ENCODE measurements at places on chromosomes 6 and 20. TPM values are rescaled to one million over a fixed set of nuclear protein-coding genes. Genes with fewer than 3 reads are reported as not detected.
A peak's percentile ranks its signal among the peaks of the same experiment; 100 is the strongest.

GRCh38 chr20:58788896-58789544 lies 61.7 kb downstream of the GNAS-AS1 start:
- DNase-seq, result no peak
- H3K27ac ChIP-seq, result no peak overlapping the region
- peaks cover 16% of the 10 kb centered on the region for H3K27me3 ChIP-seq
- H3K36me3 ChIP-seq, result no peaks in the 10 kb centered on the region
- no peak overlapping the region for H3K4me3 ChIP-seq

- H3K36me3 ChIP-seq, result peaks cover 3% of the 10 kb centered on the region
- peaks cover 34% of the 10 kb centered on the region for H3K27me3 ChIP-seq
- no peak overlapping the region for H3K4me3 ChIP-seq
- no peak overlapping the region for H3K27ac ChIP-seq
Observed at GRCh38 chr20:58214310-58214709, 14.1 kb downstream of the ANKRD60 start.

DNA sequence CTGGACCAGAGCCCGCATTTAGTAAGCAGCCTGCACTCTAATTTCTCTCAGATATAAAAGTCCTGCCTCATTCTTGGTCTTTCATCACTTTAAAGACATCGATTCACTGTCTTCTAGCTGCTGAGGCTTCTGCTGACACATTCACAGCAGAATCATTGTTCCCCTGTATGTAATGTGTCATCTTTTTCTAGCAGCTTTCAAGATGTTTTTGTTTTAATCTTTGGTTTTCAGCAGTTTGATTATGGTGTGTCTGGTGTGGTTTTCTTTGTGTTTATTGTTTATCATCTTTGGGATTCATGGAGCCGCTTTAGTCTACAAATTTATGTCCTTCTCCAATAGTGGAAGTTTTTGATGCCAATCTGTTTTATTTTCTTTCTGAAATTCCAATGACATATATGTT lies 157.3 kb upstream of the STMND1 start:
- no peak overlapping the region for H3K4me3 ChIP-seq
- DNase-seq, result no peak
- no peak overlapping the region for H3K27ac ChIP-seq
- H3K36me3 ChIP-seq, result no peaks in the 10 kb centered on the region

GRCh38 chr6:18155864-18156421 lies 721 bp downstream of the KDM1B start:
- peaks cover 8% of the 10 kb centered on the region for H3K36me3 ChIP-seq
- peaks cover 35% of the 10 kb centered on the region for H3K4me1 ChIP-seq
- DNase-seq, result peak; percentile 41
- H3K27me3 ChIP-seq, result no peaks in the 10 kb centered on the region
- peak overlapping the region; percentile 65 for H3K27ac ChIP-seq
- H3K4me3 ChIP-seq, result peak overlapping the region; percentile 99

DNA sequence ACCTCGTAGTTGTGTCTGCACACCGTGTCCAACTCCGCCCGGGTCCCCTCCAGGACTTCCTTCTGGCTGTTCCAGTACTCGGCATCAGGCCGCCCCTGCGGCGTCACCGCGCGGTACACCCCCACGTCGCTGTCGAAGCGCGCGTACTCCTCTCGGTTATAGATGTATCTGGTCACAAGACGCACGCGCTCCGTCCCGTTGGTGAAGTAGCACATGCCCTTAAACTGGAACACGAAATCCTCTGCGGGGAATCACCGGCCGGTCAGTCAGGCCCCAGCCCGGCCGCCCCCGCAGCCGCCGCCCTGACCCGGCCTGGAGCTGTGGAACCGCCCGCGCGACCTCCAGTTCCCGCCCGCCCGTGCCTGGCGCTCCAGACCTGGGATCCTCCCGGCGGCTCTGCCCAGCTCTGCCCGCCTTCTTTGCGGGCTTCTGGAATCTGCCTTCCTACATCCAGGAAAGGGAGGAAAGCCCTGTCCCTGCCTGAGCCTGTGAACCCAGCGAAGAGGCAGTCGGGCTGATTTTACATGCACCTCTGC lies 1.6 kb downstream of the HLA-DQB1 start:
- peaks cover 62% of the 10 kb centered on the region for H3K4me1 ChIP-seq
- peaks cover 8% of the 10 kb centered on the region for H3K27me3 ChIP-seq
- DNase-seq, result peak; percentile 41
- H3K27ac ChIP-seq, result peak overlapping the region; percentile 87

DNA sequence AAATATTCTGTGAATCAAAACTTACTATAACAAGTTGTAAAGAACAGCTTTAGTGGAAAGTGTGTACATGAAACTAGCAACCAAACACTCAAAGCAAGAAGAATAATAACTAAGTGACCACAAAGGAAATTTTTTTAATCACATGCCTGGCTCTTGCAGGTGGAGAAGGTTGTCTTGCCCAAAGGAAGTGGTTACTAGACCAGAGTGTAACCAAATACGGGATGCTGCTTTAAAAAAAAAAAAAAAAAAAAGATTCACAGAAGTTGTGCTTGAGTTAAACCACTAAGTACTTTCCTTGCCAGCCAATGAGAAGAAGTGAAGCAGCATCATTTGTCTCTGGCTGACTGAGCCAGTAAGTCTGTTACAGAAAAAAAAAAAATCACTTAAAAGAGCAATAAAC lies 19.1 kb upstream of the HLA-DQB1 start:
- H3K27ac ChIP-seq, result peak overlapping the region; percentile 70
- H3K4me1 ChIP-seq, result peaks cover 32% of the 10 kb centered on the region
- H3K4me3 ChIP-seq, result peak overlapping the region; percentile 2
- peak; percentile 49 for DNase-seq
- peaks cover 36% of the 10 kb centered on the region for H3K27me3 ChIP-seq

GRCh38 chr6:87436435-87436834 lies 28.7 kb downstream of the CFAP206 start:
- peak; percentile 64 for DNase-seq
- H3K4me3 ChIP-seq, result no peak overlapping the region
- H3K4me1 ChIP-seq, result no peaks in the 10 kb centered on the region
- H3K27ac ChIP-seq, result no peak overlapping the region
- H3K27me3 ChIP-seq, result peaks cover 3% of the 10 kb centered on the region

DNA sequence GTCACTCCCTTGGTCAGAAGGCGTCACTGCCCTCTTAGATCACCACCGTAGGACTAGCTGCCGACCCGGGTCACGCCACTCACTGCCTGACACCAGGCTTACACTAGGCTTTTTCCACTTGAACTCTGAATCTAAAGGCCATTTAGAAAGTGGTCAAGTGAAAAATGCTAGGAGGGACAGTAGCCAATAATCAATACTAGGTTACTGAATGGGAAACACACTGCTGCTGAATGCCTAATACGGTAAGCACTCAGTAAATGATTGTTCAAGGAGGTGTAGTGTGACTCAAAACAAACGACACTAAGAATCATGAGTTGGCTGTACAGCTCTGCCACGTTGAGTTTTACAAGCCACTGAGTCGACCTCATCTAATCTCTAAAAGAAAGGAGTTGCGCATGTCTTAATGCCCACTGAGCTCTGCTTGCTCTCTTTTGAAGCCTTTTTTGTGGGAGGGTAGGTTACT lies 760 bp upstream of the IBTK start:
- H3K4me1 ChIP-seq, result peaks cover 36% of the 10 kb centered on the region
- DNase-seq, result no peak
- peak overlapping the region; percentile 92 for H3K4me3 ChIP-seq
- H3K36me3 ChIP-seq, result peaks cover 24% of the 10 kb centered on the region

DNA sequence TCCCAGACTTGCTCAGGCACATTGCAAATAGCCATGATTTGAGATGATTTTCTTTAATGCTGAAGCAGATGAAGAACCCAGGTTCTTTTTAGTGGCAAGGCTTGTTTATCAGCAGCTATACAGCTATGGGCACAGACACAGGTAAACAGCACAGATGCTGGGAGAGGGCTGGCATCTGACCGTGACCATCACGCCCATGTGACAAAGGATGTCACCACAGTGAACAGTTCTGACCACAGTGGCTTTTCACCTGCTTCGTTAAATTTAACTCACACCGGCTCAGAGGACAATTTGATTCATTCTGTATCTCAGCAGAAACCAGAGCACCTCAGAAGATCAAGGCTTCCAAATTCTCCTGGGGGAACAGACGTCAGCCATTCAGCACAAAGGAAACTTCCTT lies 142.6 kb downstream of the CDH26 start:
- no peaks in the 10 kb centered on the region for H3K36me3 ChIP-seq
- H3K27me3 ChIP-seq, result no peaks in the 10 kb centered on the region
- DNase-seq, result peak; percentile 21
- H3K4me1 ChIP-seq, result peaks cover 25% of the 10 kb centered on the region
- H3K27ac ChIP-seq, result peak overlapping the region; percentile 57
- no peak overlapping the region for H3K4me3 ChIP-seq

Gene KIAA0408
- total RNA-seq, result 11.6 TPM

Gene TREML1
- total RNA-seq, result not detected

Gene ESR1
- total RNA-seq, result 1.2 TPM

Gene MCCD1
- total RNA-seq, result not detected

Data from activated CD4-positive, alpha-beta memory T cell treated with anti-CD3 and anti-CD28 coated beads, Interleukin-2, amount 10 ng/mL, durations not matched to agents 7 days and 5 days (primary cell).